ENCODE measurements at places on chromosomes 7 and 10. TPM values are rescaled to one million over a fixed set of nuclear protein-coding genes. Genes with fewer than 3 reads are reported as not detected.

PON3 gene
- not detected for total RNA-seq

CCL26 gene
- 1.7 TPM for total RNA-seq

PKD2L1 gene
- not detected for total RNA-seq

PTPN20 gene
- 0.45 TPM for total RNA-seq
